Spleen (tissue), 13 donors: ENCODE measurements at places on chromosomes 13 and 19. TPM values are rescaled to one million over a fixed set of nuclear protein-coding genes. Genes with fewer than 3 reads are reported as not detected.

GRCh38 chr13:97276862-97277269, 54.7 kb downstream of the MBNL2 start:
- no peak for DNase-seq

DNA sequence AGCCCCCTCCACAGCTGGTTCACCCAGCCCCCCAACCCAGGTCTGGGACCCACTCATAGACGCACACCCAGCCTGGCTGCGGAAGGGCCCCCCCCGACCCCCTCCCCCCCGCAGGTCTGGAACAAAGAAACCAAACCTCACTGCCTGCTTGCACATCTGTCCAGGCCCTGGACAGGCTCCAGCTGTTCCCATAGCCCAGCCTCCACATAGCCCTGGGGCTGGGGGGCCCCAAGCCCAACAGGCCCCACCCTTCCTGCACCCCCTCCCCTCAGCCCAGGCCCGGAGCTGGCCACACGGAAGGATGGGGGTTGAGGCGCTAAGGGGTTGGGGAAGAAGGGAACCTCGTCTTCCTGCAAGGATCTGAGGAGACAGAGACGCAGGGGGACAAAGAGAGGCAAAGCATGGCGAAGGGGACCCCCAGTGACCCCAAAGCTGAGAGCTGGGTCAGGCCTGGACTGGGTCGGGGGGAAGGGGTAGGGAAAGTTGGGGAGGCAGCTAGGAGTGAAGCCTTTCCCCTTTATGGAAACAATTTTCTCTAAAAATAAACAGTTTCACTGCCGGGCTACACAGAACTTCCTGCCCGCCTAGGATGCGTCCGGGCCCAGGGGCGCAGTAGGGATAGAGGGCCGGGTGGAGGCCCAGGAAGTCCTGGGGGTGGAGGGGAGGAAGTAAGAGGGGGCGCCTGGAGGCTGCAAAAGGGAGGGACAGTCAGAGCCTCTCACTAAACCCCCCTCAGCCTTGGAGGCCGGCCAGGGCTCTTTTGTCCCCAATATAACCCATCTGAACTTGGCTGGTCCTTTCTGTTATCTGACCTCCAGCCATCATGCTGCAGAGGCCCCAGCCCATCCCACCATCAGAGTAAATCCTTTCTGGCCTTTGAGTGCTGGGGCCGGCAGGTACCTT, 2.4 kb downstream of the KANK2 start:
- no peak for DNase-seq

DNA sequence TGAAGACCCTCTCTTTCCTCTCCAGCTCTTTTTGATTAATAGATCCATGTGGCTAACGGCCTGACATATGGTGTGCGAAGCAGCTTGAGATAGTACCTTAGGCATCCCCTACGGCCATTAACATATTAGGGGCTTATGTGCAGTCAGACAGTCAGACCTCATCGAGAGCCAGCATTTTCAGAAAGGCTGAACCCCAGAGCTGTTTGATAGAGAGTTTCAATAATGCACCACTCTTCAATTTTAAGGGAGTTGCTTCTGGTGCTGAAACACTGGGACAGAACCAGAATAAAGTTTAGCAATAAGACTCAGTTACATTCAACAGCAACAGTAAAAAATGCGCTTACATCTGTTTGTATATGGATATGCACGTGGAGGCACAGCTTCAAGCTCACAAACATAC, 10.8 kb downstream of the POU4F1 start:
- DNase-seq, result no peak

DNA sequence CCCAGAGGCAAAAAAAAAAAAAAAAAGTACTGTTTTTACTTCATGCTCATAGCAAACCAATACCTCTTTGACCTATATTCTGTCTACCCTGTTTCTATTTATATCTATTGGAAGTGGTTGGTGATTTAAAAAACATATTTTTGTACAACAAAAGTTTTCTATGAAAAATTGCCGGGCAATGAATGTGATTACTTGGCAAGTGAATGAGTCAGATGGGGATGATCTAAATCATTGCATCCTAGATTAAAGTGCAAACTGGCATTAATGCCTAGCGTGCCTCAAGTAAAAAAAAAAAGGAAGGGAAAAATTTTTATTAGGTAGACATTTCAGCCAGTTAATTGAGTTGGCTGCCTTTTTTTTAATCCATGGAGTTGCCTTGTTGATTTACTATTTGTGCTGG, 500.6 kb downstream of the KCTD12 start:
- DNase-seq, result no peak

- DNase-seq, result no peak
Observed at GRCh38 chr13:111280226-111280625, 40.2 kb upstream of the TEX29 start.

DNA sequence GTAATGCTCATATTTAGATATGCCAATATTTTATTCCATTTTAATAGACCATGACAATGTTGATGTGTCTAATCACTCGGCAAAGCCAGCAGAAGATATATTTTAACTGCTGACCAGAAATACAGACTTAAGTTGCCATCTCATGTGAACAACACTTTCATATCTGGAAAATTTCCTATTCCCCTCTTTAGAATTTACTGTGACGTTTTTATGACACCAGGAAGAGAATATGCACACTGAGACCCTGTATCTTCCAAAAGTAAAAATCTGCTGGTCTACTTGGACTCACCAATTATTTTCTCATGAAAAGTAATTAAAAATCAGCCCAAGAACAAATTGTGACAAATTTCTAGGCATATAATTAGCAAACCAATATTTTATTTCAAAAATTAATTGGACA, 2.1 kb downstream of the PROSER1 start:
- no peak for DNase-seq

DNA sequence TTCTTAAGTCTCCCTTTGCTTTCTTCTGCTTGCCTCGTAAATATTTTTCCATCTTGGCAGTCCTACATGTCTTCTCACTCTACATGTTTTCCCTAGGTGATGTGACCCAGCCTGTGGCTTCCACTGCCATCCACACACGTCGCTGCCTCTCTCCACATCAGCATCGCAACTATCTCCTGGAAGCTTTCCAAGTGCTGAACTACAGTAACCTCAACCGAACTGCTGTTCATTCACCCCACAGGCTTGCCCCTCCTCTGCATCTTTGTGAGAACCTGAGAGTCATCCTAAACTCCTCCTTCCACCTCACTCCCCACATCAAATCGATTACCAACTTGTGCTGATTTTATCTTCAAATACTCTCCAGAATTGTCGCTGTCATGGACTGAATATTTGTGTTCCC, 41.2 kb upstream of the USPL1 start:
- DNase-seq, result no peak

DNA sequence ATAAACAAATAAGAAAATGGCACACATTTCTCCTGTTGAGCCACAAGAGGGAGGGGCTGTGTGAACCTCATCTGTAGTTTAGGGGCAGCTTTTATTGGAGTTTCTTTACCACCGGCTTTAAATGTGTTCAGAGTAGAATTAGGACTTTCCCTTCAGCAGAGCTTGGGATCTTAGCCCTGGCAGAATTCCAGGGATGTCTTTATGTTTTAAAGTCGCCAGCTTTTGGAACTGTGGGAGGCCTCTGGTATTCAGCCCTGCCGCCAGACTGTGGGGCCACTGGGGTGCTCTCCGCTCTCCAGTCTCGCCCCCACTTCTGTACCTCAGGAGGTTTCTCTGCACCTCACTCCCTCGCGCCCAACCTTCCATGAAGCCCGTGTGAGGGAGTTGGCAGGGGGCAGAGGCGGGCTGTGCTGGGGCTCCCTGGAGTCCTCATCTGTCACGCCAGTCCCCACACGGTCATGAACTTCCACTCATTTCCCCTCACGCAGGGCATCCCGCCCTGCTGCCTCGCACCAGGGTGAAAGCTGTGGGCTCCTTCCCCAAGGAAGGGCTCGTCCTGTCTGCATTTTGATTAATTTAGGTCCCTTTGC, 31.5 kb downstream of the CCDC8 start:
- no peak for DNase-seq

- DNase-seq, result no peak
Observed at GRCh38 chr19:55590617-55591016, 8.7 kb downstream of the FIZ1 start.

- no peak for DNase-seq
Observed at GRCh38 chr13:30466841-30467252, 1.1 kb upstream of the HMGB1 start.

DNA sequence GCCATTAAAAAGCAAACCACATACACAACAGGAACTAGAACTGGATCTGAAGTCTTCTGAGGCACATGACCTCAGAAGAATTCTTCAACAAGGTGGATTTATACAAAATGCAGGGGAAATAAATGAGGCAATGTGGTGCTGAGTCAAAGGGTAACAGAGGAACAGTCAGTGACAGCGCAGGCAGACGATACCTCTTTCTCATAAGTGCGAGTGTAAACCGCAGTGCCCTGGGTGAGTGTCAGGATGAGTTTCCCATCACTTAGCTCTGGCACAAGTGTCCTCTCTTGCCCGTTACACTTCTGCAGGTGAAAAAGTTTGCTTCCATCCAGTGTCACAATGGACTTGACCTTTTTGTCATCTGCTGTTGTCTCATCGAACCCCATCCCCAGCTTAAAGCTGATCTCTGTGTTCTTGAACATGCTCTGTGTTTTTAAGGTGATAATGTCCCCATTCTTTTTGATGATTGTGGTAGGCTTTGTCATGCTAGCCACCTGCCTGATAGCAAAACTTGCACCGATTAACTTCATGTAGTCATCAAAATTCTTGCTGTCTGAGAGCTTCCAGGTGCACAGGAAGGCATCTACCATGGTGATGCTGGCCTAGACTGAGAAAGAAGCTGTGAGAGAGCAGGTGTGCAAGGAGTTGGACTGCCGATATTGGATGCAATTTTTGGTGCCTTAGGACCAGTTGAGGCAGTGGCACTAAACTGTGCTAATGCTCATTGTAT, 97.3 kb downstream of the AKAP11 start:
- DNase-seq, result no peak

The FLT1 gene
- 48.8 TPM for total RNA-seq
